ENCODE measurements at places on chromosomes 6 and 20. TPM values are rescaled to one million over a fixed set of nuclear protein-coding genes. Genes with fewer than 3 reads are reported as not detected.
A peak's percentile ranks its signal among the peaks of the same experiment; 100 is the strongest.

The C6orf58 gene
- not detected for total RNA-seq

The VGLL2 gene
- not detected for total RNA-seq

The TMEM74B gene
- total RNA-seq, result not detected

The TCF15 gene
- not detected for total RNA-seq

The ADTRP gene
- 0.83 TPM for total RNA-seq

DNA sequence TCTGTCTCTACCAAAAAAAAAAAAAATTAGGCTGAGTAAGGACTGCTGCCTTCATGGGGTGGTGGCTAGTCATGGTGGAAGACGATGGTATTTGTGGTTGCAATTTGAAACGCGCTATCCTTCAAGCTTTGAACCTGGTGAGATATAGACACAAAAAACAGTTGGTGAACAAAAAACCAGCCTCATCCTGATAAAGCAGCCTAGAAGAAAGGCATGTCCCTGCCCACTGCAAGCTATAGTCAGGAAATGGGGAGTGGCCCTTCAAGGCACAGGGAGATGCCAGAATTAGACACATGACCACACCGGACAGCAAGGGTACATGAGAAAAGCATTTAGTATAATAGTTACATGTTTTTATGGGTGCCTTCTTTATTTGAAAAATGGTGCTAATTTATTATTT lies 193.6 kb downstream of the NFATC2 start:
- DNase-seq, result no peak

GRCh38 chr20:36645998-36646397 lies at the start of gene SLA2:
TSS of gene SLA2 (minus strand) at chr20:36646196. CDS start at chr20:36641335, 4,861 bp downstream.
- no peak for DNase-seq

- DNase-seq, result no peak
These were observed 70.6 kb downstream of the SGK1 start for GRCh38 chr6:134247231-134247833.

- peak; percentile 78 for DNase-seq
These were observed 44.6 kb downstream of the NKX2-4 start for GRCh38 chr20:21352703-21353102.

GRCh38 chr6:11345536-11345935 lies 113.1 kb upstream of the NEDD9 start:
- no peak for DNase-seq

DNA sequence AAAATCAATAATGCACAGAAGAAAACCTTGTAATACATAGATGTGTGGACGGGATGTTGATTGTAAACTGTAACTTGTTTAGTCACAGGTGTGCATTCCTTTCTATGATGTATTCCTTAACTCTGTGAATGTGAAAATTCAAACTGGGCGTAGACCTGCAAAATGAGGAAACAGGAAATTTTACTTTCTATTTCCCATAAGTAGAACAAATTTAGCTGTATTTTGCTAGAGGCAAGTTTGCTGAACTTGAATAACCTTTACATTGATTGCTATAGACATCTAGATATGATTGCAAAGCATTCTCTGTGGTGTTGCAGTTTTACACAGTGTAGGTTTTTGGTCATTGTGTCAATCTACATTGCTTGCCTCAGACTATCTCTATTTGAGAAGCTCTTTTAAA lies 368.4 kb upstream of the MAN1A1 start:
- DNase-seq, result no peak

GRCh38 chr6:12029979-12030737 lies 18.0 kb downstream of the HIVEP1 start:
- no peak for DNase-seq

DNA sequence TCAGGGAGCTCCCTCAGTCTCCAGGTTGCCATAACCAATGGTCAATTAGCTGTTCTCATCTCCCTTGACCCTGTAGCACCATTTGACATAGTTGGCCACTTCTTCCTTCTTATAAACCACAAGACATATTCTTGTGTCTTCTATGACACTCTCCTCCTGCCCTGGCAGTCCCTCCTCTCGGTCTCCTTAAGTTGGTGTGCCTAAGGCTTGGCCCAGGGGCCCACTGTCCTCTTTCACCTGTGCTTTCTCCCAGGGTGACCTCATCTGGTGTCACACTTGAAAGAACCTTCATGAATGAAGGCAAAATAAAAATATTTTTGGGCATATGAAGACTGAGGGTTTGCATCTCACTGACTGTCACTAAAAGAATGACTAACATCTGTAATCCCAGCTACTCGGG lies 9.7 kb upstream of the ADGRF5 start:
- DNase-seq, result no peak

DNA sequence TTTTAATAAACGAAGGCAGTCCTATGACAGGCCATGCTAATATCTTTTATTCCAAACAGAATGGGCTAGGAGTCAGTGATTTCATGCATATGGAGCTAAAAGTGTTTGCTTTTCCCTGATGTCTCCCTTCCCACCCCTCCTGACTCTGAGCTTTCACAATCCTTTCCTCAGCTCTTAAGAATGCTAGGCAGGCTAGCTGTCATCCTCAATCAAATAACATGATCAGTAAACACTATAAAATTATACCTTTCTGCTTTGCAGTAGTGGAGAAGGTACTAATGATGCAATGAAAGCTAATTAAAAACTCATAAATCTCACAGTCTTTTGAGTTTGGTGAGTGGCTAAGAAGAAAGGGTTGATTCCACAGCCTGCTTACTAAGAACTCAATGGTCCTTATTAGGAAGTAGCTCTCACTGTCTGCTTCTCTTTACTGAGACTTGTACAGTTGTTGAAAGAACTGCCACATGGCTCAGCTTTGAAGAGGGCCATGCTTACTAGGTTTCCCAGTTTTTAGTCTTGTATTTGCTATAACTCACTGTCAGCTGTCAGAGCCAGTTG lies 250.9 kb upstream of the JAG1 start:
- DNase-seq, result peak; percentile 89

DNA sequence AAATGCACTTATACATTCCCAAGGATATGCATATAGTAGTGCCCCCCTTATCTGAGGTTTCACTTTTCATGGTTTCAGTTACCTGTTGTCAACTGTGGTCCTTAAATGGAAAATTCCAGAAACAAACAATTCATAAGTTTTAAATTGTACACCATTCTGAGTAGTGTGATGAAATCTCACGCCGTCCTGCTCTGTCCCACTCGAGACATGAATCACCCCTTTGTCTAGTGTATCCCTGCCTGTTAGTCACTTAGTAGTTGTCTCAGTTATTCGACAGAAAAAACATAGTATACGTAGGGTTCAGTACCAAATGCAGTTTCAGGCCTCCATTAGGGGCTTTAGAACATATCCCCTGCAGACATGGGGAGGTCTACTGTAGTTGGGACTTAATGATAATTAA lies 57.0 kb downstream of the MAP1LC3A start:
- peak; percentile 49 for DNase-seq

DNA sequence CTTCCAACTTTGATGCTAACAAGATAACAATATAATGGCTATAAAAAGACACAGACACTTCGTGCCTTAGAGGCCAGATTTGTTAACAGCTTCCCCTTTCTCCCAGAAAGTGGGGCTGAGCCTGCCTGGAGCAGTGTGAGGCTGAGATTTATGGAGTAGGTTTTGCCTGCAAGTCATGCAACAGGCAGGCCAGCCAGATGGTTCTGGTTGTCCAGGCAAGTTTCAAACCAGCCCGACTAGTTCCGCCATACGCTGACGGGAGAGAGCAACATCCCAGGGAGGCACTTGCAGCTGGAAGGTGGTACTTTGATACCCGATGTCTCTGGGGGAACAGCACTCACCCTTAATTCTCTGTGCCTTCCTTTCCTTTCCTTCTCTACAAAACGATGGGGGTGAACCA lies 81.3 kb upstream of the NAA20 start:
- DNase-seq, result no peak

GRCh38 chr20:57435498-57436222 lies 44.5 kb downstream of the RBM38 start:
- no peak for DNase-seq

DNA sequence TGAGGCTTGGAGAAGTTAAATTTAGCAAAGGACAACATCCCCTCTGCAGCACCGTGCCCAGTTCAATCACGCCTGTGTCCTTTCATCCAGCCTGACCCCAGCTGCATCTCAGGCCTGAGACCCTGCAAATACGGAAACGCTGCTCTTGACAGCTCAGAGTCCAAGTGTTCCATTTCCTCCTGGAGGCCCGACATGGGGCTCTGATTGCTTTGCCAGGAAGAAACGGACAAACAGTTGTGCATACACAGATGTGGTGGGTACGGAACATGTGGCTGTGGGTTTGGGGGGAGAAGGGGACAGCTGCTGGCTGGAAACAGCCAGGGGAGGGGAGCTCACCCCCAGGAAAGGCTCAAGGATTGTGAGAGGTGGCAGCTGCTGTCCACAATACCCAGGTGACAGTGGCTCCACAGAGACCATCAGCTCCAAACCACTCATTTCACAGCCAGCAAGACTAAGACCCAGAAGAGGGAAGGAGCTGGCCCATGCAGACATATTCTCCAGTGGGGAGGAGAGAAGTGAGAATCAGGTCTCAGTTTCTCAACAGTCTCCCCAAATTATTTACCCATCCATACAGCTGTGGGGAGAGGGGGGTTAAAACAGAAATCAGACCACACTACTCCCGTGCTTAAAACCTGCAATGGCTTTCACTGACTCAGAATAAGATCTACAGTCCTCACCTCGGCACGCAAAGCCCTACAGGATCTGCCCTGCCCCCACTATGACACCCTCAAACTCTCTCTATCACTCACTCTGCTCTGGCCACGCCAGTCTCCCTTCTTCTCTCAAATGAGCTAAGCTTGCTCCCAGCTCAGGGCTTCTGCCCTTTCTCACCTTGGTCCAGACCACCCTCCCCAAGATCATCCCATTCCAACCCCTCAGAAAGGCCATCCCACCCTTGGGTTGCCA lies 89.1 kb downstream of the PREX1 start:
- DNase-seq, result no peak
